Activated CD8-positive, alpha-beta memory T cell treated with anti-CD3 and anti-CD28 coated beads for 48 hours (primary cell): ENCODE measurements at places on chromosomes 6 and 20.

DNA sequence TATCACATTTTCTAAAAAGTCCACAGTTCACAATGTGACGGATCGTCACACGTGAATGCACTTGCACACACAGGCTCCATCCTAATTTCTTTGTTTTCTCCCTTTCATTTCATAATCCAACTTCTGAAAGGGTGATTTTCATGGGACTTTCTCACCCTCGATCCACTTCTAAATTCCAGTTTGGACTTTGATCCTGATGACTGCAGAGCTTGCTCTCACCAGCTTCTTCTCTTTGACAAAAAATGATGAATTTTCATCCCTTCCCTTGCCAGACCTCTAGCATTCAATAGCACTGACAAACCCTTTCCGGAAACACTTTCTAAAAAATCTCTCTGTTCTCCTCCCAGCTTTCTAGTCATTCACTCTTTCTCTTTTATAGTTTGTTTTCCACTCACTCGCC, 341.2 kb downstream of the SYNE1 start:
- DNase-seq: no peak

GRCh38 chr6:5085648-5086293, 630 bp downstream of the PPP1R3G start:
- DNase-seq: no peak

- no peak for DNase-seq
These were observed 655.0 kb upstream of the HS3ST5 start for GRCh38 chr6:114997813-114998292.

DNA sequence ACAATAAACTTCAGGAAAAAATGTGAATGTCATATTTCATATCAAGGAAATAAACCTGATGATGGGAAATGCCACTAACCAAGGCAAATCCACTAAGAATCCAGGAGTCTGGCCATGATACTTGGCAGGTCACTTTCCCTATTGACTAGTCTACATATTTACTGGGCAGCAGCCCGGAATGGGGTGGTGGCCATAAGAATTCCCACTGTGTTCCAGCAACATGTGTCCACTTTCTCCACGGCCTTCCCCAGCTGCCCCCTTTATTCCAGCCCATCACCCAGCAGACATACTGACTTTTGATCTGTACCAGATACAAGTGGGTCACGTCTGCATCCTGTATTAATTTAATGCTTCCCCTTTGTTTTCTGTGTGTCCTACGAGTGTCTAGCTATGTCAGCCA, 234.5 kb upstream of the PRDM1 start:
- DNase-seq: no peak

GRCh38 chr6:150720774-150721233, 121.1 kb downstream of the PLEKHG1 start:
- no peak for DNase-seq

GRCh38 chr20:51042064-51042463, 19.2 kb upstream of the KCNG1 start:
- no peak for DNase-seq

DNA sequence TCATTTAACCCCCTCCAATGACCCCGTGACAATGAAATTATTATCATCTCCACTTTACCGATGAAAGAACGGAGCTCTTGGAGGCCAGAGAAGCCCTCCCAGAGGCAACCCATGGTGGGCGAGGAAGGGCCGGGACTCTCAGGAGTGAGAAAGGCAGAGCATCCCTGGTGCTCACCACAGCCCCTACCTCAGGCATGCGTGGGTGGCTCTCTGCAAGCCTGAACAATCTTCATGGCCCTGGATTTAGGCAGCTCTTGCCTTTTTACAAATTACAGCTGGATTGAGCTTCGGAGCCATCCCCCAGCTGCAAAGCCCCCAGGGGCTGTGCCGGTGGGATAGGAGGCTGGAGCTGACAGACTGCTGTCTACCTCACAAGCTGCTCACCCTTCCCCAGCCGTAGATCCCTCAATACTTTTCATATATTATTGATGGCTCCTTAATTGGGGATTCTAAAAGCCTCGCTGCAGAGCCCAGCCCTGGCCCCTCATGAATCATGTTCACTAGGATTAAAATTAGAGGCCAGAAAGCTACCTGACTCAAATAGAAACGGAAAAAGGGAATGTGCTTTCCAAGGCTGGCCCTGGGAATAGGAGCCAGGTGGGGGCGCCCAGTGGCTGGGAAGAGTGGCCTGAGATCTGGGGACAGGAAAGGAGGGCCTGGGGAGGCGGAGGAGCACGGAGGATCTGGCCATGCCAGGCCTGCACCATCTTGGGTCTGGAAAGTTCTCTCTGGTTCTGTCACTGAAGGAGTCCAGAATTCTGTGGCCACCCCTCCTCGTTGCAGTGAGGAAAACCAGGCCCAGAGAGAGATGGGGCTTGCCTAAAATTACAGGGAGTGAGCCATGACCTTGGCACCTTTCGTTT, 29.1 kb downstream of the CPNE5 start:
- DNase-seq: no peak

DNA sequence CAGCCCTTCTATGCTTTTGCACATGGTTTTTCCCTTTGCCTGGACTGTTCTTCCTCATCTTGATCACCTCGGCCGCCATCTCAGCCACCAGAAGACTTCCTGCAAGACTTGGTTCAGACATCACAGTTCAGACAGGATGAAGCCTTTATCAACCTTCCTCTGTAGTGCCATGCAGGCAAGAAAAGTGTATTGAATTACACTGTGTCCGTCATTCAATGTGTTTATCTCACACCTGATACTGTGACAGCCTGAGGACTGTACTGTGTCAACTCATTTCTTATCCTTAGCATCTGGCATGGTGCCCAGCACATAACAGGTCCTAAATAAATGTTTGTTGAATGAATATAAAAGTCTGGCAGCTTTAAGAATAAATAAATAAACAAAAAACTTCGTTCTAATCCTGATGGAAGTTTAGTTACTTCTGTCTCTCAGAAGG, 133.3 kb upstream of the MAN1A1 start:
- no peak for DNase-seq

DNA sequence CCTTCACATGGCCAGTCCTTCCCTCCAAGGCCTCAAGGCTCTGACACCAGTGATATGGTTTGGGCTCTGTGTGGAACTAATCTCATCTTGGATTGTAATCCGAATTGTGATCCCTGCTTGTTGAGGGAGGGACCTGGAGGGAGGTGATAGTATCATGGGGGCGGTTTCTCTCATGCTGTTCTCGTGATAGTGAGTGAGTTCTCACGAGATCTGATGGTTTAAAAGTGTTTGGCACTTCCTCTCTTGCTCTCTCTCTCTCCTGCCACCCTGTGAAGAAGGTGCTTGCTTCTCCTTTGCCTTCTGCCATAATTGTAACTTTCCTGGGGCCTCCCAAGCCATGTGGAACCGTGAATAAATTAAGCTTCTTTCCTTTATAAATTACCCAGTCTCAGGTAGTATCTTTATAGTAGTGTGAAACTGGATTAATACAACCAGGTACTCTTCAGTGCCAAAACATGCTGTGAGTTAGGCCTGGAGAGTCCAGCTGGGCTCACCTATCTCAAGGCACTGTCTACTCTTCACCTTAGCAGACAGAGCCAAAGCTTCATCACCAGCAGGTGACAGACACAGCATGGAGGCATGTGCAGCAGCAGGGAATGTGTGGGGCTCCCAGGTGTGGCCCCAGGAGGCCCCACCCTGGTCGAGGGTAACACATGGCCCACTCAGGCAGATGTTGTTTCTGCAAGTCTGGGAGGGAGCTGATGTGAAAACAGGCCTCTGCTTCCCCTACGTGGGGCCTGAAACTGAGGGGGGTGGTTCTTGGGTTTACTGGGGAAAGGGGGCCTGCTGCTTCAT, 97.5 kb upstream of the CDYL start:
- DNase-seq: no peak

- DNase-seq: no peak
These were observed 2.9 kb upstream of the PKIG start for GRCh38 chr20:44579313-44580081.

DNA sequence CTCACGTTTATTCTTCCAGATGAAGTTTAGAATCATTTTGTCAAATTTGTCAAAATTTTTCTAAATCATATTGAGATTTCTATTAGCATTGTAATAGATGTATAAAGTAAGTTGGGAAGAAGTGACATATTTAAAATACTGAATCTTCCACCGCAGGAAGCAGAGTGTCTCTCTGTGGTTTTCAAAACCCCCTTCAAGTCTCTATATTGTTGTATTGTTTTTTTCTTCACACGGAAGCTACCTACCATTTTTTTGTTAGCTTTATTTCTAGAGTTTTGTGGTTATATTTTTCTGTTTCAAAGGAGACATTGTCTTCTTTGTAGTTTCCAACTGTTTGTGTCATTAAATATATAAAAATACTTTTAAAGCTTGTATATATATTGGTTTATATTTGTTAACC, 188.6 kb downstream of the ZDHHC14 start:
- no peak for DNase-seq

DNA sequence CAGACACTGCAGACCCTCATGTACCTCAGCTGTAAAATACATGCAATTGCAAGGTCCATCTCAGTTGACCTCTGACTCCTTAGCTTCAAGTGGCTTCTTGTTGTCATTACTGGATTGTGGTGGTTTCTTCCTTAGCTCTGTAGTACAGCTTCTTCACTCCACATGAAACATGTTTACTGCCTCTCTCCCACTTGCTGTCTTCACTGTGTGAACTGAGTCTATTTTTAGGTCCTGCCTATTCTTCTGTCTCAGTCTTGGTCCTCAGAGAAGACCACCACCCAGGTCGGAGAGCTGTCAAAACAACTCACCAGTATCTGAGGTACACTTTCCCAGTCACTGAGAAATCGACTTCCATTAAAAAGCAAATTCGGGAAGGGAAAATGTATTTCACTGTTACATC, 50.2 kb upstream of the EYA4 start:
- DNase-seq: no peak

DNA sequence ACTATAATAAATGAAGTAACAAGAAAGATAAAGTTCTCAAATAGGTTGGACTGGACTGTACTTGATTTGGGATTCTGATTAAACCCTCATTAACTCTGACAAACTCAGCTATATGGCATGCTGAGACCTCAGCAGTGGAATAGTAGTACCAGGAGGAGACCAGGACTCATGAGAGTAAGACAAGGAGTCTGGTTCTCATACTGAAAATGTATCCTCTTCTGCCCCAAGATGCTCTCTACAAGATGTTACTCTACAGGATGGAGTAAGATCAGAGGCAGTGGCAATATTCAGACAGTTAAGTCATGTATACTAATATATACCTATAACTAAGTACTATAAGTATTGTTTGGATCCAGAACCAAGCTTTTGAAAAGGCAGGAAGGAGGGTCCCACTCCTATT, 31.9 kb upstream of the SYNCRIP start:
- DNase-seq: no peak

- no peak for DNase-seq
These were observed 195.1 kb upstream of the CITED2 start for GRCh38 chr6:139569566-139569965.

DNA sequence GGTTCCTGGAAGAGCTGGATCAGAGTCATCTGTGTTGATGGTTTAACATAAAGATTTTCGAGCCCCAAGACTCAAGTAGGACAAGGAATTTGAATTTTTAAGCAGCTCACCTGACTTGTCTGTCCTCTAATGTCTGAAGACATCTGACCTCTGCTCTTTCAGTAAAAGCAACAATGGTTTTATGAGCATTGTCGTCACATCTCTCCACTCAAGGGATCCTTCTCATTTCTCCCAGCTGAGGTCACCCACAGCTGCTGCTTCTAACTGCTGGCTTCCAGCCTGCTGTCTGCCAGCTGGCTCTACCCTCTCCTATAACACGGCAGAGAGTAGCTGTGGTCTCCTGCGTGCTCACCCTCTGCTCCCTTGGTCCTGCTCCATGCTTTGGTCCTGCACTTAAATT, 24.7 kb upstream of the HDAC2 start:
- no peak for DNase-seq

DNA sequence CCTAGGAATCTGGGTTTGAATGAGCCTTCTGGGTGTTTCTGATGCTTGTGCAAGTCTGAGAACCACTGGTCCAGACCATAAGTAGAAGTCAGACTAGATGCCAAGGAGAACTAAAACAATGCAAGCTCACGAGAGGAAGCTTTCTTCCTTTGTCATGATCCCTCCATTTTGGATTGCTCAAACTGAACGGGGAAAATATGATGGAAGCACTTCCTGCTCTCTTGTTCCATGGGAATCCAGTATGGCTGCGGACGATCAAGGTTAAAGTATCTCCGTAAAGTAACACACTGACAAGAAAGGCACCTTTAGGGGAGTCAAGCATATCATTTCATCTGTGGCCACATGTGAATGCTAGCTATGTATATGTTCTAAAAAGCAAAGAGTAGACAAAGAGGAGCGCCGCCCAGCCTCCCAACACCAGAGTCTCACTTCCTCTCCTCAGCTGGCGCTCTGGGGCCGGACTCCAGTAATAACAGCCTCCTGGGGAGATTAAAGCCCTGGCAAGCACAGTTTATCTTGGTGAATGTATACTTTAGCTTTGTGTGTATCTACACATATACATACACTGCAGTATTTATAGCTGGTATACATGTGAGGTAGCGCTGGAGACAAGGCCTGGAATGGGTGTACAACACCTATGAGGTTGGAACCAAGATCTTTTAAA, 88.1 kb downstream of the FOXC1 start:
- DNase-seq: no peak

DNA sequence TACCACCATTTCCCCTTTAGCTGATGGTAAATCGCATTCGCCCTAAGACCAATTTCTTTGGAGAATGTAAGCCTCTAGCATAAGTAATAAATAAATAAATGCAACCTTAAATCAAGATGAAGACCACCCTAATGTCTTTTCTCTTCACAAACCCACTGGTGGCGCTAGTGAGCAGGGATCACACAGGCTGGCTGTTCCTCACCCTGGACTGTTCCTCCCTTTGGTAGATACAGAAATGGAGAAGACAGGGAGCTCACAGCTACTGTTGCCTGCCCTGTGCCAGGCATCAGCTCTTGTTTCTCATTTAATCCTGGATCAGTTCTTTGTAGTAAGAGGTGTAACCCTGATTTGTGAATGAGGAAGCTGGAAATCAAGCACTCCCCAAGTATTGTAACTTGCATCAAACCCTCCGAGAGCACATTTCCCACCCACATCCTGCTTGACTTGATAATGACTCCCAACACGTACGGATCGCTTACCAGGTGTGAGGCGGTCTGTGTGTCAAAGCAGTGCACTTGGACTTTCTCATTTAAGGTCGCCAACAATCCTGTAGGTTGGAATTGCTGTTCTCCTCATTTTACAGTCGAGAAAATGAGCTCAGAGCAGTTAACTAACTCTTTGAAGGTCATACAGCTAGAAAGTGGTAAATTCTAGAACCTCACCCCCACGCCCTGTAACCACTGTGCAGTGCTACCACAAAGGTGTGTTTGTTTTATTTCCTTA, 236.1 kb downstream of the TSHZ2 start:
- DNase-seq: no peak

DNA sequence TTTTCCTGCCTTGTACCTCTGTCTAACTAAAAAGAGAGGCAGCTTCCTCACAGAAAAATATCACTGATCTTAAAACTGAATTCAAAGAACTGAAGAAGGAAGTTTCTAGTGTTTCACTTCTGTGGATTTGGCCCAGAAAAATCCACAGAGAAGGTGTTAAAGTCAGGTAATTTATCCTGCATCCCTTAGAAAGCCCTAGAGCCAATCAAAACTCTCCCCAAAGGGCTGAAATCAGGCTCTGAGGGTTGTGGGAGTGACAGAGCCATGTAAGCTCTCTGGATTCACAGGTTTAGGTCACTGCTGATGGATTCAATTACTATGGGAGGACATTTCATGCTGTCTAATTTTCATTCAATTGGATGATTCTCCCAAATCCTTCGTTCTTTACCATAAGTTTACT, 152.3 kb downstream of the OR2B2 start:
- DNase-seq: no peak
